A549 (cell line): ENCODE measurements at places on chromosomes 4 and X. TPM values are rescaled to one million over a fixed set of nuclear protein-coding genes. Genes with fewer than 3 reads are reported as not detected.

ARHGAP36 gene
- not detected in 3 replicates for polyA plus RNA-seq

FAM47E gene
- polyA plus RNA-seq = 0.08 to 0.26 TPM (median 0.23 TPM) in 3 replicates

DNA sequence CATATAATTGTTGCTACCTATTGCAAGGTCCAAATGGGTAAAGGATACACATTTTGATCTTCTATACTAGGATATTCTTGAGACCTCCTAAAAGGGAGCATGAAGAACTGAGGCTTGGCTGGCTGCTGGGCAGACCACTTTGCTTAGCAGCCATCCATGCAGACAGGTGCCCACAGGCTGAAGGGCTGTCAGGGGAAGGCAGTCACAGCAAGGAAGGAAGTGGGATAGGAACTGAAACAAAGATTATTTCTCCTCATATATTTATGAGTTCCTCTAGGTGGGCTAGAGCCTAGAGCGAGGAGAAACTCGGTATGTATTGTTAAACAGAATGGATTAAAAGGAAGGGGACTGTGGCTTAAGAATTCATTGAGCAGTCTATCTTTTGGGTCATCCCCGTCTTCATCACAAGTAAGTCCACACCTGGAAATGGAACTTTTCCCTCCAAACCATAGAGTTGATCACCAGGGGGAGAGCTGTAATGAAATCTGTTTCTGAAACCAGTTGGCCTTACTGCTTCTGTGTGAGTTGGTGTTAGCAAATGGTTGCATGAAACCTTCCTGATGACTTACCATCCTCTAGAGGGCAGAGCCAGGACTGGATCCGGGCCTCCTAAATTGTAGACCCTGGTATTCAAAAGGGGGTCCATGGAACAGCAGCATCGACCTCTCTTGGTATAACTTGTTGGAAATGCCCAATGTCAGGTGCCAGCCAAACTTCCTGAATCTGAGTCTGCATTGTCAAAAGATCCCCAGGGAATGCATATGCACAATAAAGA, 42.3 kb downstream of the AFF2 start:
- DNase-seq = no peak

DNA sequence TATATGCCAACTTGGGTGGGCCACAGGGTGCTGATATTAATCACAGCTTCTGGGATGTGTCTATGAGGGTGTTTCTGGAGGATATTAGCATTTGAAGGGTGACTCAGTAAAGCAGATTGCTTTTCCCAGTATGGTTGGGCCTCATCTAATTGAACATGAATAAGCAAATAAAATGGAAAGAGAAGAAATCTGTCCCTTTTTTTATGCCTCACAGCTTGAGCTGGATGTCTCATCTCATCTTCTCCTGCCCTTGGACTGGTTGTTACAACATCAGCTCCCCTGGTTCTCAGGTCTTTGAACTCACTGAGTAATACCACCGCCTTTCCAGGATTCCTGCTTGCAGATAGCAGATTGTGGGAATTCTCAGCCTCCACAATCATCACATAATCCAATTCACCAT, 1149.2 kb downstream of the PCDH18 start:
- DNase-seq = peak; percentile 6

UNC5C gene
- polyA plus RNA-seq = not detected in 3 replicates

DNA sequence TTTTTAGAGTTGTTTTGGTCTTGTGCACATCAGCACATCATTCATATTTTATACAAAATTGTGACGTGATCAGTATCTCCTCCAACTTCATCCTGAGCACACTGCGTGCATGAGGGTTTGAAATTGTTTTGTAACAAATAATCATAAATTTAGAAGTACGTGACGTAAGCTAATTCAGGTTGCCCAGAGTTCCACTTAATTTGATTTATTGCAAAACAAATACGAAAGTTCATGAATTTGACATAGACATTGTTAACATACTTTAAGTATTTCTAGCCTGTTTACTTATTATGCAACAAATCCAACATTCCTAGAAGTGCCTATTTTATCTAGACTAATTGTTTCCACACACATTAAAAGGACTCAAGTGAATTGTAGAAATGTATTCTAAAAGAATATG, 48.3 kb downstream of the MAP7D3 start:
- no peak for DNase-seq

DNA sequence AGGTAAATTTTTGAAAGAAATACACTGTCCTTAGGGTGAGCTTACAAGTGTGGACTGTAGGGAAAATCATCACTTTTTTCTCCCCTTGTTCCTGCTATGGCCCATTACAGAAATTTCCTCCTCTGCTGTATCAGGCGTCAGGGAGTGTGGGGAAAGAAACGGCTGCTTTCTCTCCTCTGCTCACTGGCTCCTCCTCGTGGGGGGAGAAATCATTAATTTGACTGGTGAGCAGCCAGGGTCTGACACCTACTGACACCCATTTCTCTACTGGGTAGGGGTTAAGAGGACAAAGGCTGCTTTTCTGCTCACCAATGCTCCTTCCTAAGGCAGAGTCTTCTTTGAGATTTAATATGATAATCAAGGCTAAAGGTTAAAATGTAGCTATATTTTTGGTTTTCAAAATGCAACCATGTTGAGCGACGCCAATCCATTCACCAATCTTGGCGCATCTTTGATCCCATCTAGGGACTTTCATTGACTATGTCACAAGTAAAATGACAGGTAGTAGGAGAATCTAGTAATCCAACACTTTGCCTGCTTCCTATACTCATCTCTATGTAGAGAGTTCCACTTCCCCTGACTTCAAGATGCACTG, 25.1 kb downstream of the SETD7 start:
- peak; percentile 72 for DNase-seq

HSFX4 gene
- not detected in 3 replicates for polyA plus RNA-seq

GPR173 gene
- polyA plus RNA-seq = not detected in 3 replicates

- no peak for DNase-seq
Measured at GRCh38 chr4:83780053-83780733, 244.3 kb downstream of the GPAT3 start.

ARAP2 gene
- polyA plus RNA-seq = 0.22 to 0.34 TPM (median 0.31 TPM) in 3 replicates

GRCh38 chrX:13307041-13307440, 12.8 kb downstream of the ATXN3L start:
- no peak for DNase-seq

GRCh38 chr4:154743683-154744340, at the start of gene LRAT:
Gene LRAT (plus strand): TSS chr4:154744000. CDS start chr4:154744327, 327 bp downstream.
- DNase-seq = peak; percentile 69

DNA sequence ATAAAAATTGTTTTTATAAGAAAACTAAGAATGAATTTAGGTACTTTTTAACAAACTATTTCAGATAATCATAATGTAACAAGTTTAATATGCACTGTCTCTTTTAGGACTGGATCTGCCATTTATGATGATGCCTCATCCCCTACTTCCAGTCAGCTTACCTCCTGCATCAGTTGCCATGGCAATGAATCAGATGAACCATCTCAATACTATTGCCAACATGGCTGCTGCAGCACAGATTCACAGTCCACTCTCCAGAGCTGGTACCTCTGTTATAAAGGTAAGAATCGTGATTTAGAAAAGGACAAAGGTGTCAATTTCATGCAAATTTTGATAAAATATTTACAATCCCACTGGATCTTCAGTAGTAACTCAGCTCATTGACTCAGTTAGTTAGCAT, 566.2 kb downstream of the DACH2 start:
- no peak for DNase-seq

DNA sequence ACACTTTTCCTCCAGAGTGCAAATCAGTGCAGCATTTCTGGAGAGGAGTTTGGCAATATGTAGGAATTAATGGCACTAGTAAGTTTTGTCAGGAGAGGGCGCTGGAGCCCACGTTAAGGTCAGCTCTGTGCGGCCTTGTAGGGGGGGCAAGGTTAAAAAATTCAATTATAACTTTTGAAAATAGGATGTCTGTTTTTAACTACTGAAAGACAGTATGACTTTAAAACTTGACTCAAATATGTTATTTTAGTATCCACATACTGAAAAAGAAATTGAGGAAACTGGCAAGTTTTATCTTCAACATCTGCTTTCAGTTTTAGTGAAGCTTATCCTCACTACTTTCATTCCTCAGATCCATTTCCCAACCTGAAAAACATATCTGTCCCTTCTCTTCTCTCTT, 30.9 kb upstream of the HSD17B13 start:
- DNase-seq = no peak

DIPK2B gene
- polyA plus RNA-seq = not detected in 3 replicates

HSFX3 gene
- not detected in 3 replicates for polyA plus RNA-seq

CSAG1 gene
- 0.27 to 0.37 TPM in 2 of 3 replicates, not detected in the other for polyA plus RNA-seq

SYNPO2 gene
- 1.8 to 2.5 TPM (median 2.0 TPM) in 3 replicates for polyA plus RNA-seq

DNA sequence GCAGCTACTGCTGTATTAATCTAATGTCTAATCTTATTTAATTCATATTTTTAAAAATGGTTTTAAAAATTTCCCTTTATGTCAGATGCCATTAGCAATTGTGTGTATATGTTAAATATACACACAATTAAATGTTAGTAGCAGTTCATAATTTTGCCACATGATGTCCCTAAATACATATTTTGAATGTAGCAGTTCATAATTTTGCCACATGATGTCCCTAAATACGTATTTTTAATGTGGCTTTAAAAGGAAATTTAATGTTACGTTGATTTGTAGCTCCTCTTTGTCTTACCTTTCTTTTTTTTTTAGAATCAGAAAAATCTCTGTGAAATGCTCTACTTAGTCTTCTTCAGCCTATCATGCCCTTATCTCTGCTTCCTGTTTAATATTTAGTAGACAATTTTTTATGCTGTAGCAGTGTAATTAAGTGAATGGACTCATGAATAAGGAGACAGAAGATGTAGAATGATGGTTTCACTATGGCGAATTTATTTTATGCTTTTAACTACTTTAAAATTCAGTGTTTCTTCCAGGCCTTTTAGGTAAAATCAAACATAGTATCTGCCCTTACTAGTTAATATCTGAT, 26.1 kb downstream of the RBM46 start:
- peak; percentile 33 for DNase-seq

DNA sequence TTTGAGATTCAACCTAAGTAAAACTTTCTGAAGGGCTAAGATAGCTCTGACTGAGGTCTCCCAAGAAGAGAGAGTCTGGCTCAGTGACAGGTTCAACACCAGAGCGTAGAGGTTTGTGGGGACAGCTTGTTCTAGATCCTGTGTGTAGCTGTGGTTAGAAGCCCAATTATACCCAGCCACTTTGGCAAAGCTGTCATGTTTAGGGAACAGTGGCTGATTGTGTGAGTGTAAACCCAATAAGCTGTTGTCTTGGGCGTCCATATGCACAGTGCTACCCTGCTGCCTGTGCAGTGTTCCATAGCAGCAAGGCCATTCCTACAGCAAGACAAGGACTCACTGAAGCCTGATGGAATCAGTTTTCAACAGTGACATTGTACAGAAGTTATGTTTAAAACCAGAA, 11.2 kb upstream of the SCRG1 start:
- no peak for DNase-seq

DNA sequence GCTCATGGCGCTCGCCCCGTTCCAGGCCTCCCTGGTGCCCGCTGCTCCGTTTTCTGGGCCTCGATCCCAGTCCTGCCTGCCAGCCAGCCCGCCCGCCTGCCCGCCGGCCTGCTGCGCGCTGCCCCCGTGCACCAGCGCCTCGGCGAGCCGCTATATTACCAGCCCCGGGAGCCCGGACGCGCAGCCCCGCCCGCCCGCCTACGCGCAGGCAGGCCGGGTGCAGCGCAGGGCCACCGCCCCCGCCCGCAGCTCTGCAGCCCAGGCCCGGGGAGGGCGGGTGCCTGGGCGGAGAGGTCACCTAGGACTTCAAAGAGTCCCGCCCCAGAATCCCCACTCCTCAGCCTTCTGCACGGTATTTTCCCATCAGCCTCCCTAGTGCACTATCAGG, at the start of gene MAOB:
TSS of gene MAOB (minus strand) at position 157 of the 388 bp plus-strand sequence. CDS start at position 6, 151 bp downstream.
- DNase-seq = no peak

DNA sequence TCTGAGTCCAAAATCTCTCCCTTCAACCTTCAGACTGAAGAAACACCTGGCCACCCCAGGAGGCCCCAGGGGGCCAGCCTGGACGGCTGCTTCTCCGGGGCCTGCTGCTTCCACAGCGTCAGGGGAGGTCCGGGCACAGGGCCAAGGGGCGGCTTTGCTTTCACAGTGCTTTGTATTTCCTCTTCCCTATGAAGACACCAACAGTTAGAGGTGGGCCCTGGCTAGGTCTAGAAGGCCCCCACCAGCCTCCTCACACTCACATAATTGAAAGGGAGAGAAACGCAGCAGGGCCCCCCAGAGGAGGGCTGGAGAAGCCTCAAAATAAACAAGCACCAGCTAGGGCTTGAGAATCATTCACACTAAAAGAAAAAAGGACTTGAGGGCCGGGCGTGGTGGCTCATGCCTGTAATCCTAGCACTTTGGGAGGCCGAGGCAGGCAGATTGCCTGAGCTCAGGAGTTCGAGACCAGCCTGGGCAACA, 17.8 kb downstream of the SCD5 start:
- DNase-seq = no peak

PABPC5 gene
- not detected in 3 replicates for polyA plus RNA-seq

TMPRSS11B gene
- not detected in 3 replicates for polyA plus RNA-seq

GRCh38 chr4:162797108-162797507, 369.6 kb downstream of the NAF1 start:
- DNase-seq = no peak

- DNase-seq = no peak
Measured at GRCh38 chrX:150062292-150063137, 124.2 kb upstream of the EOLA2 start.

DNA sequence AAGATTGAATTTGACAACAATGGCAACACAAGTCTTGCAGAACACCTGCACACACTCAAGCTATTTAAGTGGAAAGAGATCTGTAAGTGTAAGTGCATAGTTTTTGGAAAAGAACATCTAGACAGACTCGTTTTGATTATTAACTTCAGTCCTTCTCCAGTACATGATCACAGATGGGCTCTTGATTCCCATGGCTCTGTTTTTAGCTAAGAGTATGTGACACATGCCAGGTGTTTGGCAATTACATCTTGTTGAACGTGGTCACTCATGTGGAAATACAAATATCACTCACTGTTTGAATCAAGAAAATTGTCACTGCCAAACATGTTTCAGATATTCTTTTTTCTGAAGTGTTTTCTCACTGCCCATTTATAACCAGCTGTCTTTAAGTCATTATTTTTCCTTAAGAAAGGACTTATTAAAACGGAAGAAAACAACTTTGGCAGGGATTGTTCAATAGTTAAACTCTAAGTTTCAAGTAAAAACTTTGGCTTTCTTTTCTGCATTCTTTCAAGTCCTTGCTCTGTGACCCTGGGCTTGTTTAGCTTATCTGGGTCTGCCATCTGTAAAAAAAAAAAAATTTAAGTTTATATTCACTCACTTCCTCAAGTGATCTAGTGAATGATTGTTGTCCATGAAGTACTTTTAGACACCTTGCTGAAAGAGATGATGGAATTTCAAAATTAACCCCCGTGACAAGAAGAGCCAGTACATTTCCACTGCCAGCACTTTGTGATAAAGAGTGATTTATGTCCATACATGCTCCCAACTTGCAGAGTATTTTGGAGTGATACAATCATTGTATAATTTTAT, 125.4 kb downstream of the ATXN3L start:
- DNase-seq = no peak

GPR143 gene
- polyA plus RNA-seq = not detected in 3 replicates

GRCh38 chrX:133369065-133369464, 46.2 kb downstream of the GPC4 start:
- DNase-seq = no peak

TRO gene
- 1.1 to 1.4 TPM (median 1.3 TPM) in 3 replicates for polyA plus RNA-seq

GRCh38 chr4:76420188-76420761, 666 bp downstream of the CCDC158 start:
- no peak for DNase-seq

PLAC1 gene
- polyA plus RNA-seq = 0.79 to 1.4 TPM (median 0.87 TPM) in 3 replicates

- no peak for DNase-seq
Measured at GRCh38 chr4:173461170-173461569, 62.3 kb upstream of the SCRG1 start.
